ENCODE measurements at places on chromosomes 6 and 20. TPM values are rescaled to one million over a fixed set of nuclear protein-coding genes. Genes with fewer than 3 reads are reported as not detected.

Gene RBM24
- polyA plus RNA-seq: 216 TPM

- H3K4me3 ChIP-seq: no peak overlapping the region
- H3K36me3 ChIP-seq: no peaks in the 10 kb centered on the region
- DNase-seq: peak; percentile 58
Measured at GRCh38 chr20:33733654-33734576, 2.1 kb downstream of the ZNF341 start.

DNA sequence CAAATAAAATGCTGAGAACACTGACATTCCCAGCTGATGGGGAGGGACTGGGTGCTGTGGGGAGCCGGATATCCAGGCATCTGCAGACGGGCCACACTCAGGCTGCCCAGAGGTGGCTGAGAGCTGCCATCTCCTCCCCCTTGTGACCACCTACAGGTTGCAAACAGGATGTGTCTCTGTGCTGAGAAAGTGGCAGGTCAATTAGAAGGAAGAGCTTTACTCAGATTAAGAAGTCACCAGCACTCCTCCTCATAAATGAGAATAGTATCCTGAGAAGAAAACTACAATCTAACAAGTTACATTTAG lies 63.0 kb downstream of the HUS1B start:
- no peak overlapping the region for H3K4me3 ChIP-seq
- no peaks in the 10 kb centered on the region for H3K4me1 ChIP-seq
- H3K27ac ChIP-seq: no peak overlapping the region
- no peaks in the 10 kb centered on the region for H3K27me3 ChIP-seq
- DNase-seq: no peak
- peaks cover 21% of the 10 kb centered on the region for H3K36me3 ChIP-seq

DNA sequence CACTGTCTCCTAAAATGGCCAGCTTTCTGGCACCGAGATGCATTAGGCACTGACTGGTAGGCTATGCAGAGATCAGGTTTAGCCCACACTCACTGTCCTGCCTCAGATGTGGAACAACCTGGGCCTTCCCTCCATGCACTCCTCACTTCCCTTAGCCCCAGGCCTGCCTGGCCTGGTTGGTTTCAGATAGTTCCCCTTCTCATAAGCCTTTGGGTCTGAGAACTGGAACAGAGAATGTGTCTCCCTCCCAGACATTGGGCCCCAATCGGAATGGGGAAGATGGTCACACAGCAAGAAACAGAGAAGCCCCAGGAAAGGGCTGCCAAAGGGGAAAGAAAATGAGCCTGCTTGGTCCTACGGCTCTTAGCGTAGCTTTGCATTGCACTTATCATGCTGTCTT lies 762.1 kb upstream of the CHD6 start:
- H3K27ac ChIP-seq: no peak overlapping the region
- H3K27me3 ChIP-seq: no peaks in the 10 kb centered on the region
- H3K4me3 ChIP-seq: no peak overlapping the region
- no peak for DNase-seq

Gene NKAIN2
- polyA plus RNA-seq: 9.0 TPM

All from muscle of leg (tissue), 16 donors.